Sigmoid colon (tissue), 7 donors: ENCODE measurements at places on chromosomes 1 and 21. TPM values are rescaled to one million over a fixed set of nuclear protein-coding genes. Genes with fewer than 3 reads are reported as not detected.

RGS13 gene
- polyA plus RNA-seq = 7.8 TPM

GRCh38 chr1:116986421-116987255, 14.9 kb upstream of the CD101 start:
- no peaks in the 10 kb centered on the region for H3K27me3 ChIP-seq
- no peak overlapping the region for H3K4me3 ChIP-seq

DNA sequence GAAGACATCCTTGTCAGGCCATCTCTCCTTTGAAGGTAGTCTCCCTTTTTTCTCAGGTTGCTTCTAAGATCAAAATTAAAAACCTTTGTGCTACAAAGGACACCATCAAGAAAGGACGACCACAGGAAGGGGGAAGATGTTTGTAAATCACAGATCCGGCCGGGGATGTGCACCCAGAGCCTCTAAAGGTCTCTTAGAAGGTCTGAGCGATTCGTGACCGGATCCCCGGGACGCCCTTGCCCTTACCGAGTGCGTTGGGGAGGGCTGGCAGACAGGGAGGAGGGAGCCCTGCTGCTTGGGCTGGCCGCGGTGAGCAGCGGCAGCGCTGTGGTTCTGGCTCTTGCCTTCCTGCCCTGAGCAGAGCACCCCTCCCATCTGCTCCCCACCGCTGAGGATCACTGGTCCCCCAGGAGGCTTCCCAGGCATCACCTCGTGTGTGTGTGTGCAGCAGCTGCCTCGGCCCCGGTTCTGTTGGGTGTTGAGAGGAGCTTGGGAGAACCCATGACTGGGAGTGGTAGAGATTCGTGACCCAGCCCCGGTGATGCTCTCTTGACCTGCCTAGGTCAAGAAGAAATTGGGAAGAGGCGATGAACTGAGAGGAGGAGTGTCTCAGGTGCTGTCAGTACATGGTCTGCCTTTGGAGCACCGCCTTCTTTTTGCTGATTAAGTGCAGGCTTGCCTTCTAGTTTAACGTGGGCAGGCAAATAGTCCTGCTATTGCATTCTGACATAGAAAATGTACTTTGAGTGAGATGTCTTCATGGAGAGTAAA, 34.5 kb downstream of the AGPAT3 start:
- H3K27me3 ChIP-seq = no peaks in the 10 kb centered on the region
- peaks cover 13% of the 10 kb centered on the region for H3K4me1 ChIP-seq
- no peak overlapping the region for H3K4me3 ChIP-seq
- DNase-seq = peak; percentile 44
- no peak overlapping the region for H3K27ac ChIP-seq

- DNase-seq = no peak
- H3K27me3 ChIP-seq = no peaks in the 10 kb centered on the region
- H3K36me3 ChIP-seq = no peaks in the 10 kb centered on the region
- no peaks in the 10 kb centered on the region for H3K4me1 ChIP-seq
- no peak overlapping the region for H3K4me3 ChIP-seq
Observed at GRCh38 chr1:220255204-220255603, 17.0 kb downstream of the RAB3GAP2 start.

CR2 gene
- polyA plus RNA-seq = 0.60 TPM

- H3K27me3 ChIP-seq = no peaks in the 10 kb centered on the region
- DNase-seq = no peak
- no peak overlapping the region for H3K4me3 ChIP-seq
- no peak overlapping the region for H3K27ac ChIP-seq
- H3K36me3 ChIP-seq = no peaks in the 10 kb centered on the region
- no peaks in the 10 kb centered on the region for H3K4me1 ChIP-seq
Observed at GRCh38 chr21:38861989-38862683, 56.4 kb downstream of the ETS2 start.

OR10J4 gene
- polyA plus RNA-seq = not detected
